SHP77 (cell line): ENCODE measurements at places on chromosomes 1 and 21.

GRCh38 chr1:207923561-207923960, 12.6 kb upstream of the CD34 start:
- no peak for DNase-seq

GRCh38 chr1:20785907-20786252, 1.2 kb downstream of the HP1BP3 start:
- DNase-seq: no peak

GRCh38 chr1:159861218-159861617, 1.2 kb downstream of the VSIG8 start:
- no peak for DNase-seq

- DNase-seq: no peak
Measured at GRCh38 chr1:8465013-8465412, 147.1 kb downstream of the SLC45A1 start.

- DNase-seq: peak; percentile 40
Measured at GRCh38 chr1:21623410-21623961, 45.7 kb downstream of the RAP1GAP start.

DNA sequence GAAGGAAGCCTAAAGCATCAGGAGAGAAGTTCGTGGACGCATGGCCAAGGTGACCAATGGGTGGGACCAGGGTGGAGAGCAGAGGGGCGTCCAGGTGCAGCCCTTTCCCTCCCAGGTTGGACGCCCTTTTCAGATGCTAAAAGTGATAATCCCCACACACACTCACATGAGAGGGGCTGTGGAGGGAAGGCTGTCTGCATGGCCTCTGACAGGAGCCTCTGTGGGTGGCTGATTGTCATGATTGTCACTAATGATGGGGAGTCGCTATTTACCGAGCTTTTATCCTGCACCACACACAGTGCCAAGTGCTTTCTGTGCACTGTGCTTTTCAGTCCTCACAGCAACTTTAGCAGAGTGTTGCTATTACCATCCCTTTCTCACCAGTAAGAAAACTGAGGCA, 27.1 kb upstream of the C1QA start:
- no peak for DNase-seq

- no peak for DNase-seq
Measured at GRCh38 chr21:43590194-43590593, 69.1 kb downstream of the HSF2BP start.

DNA sequence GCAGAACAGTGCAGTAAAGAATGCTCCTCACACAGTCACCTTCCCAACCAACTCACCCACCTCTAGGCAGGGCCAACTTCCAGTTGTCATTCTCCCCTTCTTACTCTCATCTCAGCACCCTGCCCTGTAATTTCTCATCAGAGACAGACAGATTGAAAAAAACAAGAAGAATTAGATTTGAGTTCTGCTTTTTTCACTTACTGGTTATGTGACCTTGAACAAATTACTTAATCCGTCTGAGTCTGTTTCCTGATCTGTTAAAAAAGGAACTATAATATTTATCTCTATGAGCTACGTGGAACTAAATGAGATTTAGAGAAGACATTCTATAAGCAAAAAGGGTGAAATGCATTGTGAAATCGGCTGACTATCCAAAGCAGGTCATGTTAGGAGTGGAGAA, 330.3 kb downstream of the ZNF326 start:
- no peak for DNase-seq

DNA sequence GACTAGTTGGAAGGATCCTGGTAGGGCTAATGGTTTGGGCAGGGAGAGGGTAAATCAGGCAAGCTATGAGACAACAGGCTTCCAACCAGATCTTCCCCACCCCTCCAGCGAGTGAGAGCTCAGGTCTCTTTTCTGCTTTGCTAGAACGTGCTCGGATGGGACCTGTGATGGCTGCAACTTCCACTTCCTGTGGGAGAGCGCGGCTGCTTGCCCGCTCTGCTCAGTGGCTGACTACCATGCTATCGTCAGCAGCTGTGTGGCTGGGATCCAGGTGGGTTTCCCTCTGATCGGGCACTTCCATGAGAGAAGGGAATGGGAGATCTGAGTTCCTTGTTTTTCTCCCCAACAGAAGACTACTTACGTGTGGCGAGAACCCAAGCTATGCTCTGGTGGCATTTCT, 14.0 kb upstream of the SARS1 start:
- no peak for DNase-seq

GRCh38 chr1:87844251-87844650, 515.6 kb downstream of the LMO4 start:
- no peak for DNase-seq

DNA sequence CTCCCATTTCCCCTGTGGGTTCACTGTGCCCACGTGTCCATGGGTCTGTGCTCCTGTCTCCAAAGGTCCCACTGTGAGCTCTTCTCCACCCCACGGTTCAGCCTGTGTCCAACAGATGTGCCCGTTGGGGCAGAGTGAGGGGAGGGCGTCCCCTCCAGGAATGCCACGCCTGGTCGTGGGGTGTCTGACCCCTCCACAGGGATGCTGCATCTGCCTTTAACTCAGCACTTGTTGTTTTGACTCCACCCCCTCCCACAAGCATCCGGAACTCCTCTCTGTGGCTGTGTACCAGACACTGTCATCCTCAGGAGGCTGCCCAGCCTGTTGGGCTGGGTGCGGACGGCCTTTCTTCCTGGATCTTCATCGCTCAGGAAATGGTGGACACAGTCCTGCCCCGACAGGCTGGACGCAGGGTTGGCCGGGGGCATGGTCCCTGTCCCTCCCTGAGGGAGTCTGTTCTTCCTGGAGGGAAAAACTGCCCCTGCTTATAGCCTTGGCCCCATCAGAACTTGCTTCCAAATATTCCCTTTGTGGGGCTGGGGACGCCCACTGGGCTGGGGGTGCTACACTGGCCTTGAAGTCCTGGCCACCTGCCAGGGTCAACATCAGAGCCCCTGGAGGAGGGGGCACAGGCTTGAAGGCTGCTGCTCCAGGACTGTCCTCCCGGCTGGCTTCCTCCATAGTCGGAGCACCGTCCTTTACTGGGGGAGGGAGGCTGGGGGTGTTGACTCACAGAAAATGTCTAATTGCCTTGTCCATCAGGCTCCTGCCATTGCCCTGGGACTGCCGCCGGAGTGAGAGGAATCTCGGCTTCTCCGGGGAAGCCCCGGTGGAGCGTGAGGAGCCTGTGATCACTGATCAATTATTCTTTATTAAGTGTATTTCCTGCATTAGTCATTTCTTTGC, 182.0 kb upstream of the C1orf174 start:
- DNase-seq: no peak

- no peak for DNase-seq
Measured at GRCh38 chr1:63896755-63897154, 122.9 kb downstream of the ROR1 start.

DNA sequence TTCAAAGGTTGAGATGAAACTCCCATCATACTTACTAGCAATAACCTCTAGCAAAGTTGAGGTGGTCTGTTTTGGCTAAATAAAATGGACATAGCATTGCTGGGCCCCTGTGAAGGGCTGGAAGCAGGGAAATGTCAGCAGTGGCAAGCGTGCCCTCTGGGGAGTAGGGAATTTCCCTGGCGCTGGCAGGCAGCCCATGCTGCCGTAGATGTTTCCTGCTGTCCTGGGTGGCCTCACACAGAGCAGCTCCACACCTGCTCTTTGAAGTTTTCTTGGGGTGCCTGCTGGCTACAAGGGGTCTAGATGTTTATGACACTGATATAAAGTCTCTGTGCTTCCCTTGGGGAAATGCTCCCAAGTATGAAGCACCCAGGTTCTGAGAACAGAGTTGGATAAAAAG, 30.2 kb downstream of the ADARB1 start:
- DNase-seq: no peak

DNA sequence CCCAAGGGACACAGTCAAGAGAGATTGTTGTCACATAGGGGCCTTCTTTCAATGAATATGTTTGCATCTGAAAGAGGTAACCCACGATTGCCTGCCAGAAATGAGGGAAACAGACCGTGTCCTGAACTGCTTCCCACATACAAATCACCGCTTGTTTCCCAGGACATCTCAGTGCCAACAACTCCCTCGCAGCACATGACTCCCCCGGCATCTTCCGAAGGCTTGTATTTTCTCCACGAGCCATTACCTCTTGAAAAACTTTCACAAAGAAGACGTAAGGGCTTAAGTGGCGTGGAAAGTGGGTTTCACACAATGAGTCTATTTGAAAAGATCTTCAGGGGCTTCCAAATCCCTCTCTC, 31.6 kb upstream of the PDE9A start:
- no peak for DNase-seq

DNA sequence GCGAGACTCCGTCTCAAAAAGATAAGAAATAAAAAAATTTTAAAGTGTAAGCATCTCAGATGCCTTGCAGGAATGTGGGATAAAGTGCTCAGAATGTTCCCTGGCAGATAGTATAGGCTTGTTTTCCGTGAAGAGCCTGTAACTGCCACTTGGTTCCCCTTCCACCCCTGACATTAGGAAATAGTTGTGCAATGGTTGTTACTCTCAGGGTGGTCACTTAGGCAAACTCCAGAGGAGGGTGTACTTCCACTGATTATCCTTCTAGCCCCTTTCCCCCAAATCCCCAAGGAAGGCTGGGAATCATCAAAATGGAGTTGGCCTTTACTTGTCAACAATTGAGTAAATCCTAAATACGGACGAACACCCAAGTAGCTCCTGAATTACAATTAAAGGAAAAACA, 10.4 kb downstream of the RPL11 start:
- no peak for DNase-seq

GRCh38 chr1:30879126-30879786, 29.3 kb downstream of the SDC3 start:
- DNase-seq: no peak

- DNase-seq: peak; percentile 63
Measured at GRCh38 chr1:84505493-84506001, 639 bp upstream of the SPATA1 start.

GRCh38 chr1:2861143-2861987, 59.9 kb upstream of the TTC34 start:
- DNase-seq: no peak

DNA sequence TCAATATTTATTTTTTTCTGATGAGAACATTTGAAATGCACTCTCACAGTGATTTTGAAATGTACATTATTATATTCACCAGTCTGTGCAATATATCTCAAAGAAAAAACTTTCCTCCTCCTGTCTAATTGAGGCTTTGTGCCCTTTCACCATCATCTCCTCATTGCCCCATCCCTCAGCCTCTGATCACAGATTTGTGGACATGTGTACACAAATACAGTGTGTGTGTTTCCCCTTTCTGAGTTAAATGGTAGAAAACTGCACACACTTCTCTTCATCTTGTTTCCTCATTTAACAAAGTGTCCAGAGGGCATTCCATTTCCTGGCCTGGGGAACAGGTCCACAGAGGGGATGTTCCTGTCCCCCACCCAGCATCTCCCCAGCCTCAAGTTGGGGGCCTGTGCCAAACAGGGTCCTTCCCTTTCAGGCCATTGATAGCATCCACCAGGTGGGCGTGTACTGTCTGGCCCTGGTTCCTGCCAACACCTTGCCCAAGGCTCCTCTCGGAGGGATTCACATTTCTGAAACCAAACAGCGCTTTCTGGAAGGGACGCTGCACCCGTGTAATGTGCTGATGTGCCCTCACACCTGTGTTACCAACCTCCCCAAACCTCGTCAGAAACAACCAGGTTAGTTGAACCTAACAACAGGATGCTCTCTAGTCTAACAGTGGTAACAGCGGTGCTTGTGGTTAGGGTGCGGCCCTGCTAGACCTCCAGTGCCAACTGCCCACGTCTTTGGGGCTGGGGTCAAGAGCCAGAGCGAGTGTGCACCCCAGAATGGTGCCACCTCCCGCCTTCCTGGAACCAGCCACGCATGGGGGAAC, 54.6 kb downstream of the S100B start:
- DNase-seq: no peak

DNA sequence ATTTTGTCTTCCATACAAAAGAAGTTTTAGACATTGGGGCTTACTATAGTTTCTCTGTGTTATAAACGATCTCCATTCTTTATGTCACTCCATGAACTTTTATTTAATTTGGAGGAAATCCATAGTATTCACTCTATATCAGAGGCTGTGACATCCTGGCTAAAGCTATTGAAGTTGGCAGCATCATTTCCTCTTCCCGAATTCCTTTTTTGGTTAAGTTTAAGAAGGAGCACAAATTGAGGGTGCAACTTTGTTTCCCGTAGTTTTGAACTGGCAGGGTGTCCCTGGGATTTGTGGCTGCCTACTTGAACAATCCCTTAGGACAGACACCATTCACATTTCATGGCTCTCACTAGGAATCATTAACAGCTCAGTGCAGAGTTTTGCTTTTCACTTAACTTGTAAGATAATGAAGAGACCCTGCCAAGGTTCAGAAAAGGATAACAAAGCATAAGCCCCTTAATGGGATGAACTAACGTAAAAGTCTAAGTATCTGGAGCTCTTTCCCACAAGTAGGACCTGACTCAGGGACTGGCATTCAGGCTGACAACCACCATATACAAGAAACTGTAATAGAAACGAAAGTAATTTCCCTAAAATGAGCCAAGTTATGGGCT, 13.9 kb downstream of the S1PR1 start:
- DNase-seq: no peak

GRCh38 chr1:28104866-28105467, 16.6 kb upstream of the EYA3 start:
- DNase-seq: peak; percentile 83

DNA sequence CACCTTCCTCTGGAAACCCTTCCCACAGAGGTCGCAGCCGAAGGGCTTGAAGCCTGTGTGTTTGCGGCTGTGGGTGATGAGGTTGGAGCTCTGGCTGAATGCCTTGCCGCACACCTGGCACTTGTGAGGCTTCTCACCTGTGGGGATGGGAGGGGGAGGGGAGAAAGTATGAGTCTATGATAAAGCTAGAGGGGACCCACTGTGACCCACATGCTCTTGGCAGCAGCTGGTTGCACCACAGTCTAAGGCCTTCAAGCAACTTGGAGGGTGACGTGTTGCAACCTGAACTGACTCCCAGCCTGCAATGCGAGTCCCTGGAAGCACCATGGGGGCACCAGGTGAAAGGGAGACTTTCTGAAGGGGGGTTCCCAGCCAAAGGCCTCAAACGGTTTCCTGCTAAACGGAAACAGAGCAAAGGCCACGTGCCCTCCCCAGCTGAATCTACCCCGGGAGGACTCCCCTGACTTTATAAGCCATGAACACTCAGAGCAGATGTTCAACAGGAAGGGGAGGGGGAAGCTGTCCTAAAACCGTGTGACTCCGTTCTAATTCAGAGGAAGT, 10.6 kb downstream of the GFI1 start:
- no peak for DNase-seq

- no peak for DNase-seq
Measured at GRCh38 chr1:151054971-151055547, 4.4 kb downstream of the CDC42SE1 start.
